A549 treated with GW870086 at 1 μM for 4 hours (cell line): ENCODE measurements at places on chromosomes 13 and 19. TPM values are rescaled to one million over a fixed set of nuclear protein-coding genes. Genes with fewer than 3 reads are reported as not detected.

DCT gene
- total RNA-seq, result not detected in 5 replicates

PTBP1 gene
- 206 to 217 TPM (median 211 TPM) in 5 replicates for total RNA-seq

CLEC4M gene
- total RNA-seq, result not detected in 5 replicates

CEACAM5 gene
- total RNA-seq, result 1.6 to 2.1 TPM (median 1.7 TPM) in 5 replicates

DNAJC15 gene
- total RNA-seq, result 0.05 to 0.16 TPM (median 0.05 TPM) in 5 replicates

USPL1 gene
- total RNA-seq, result 11.0 to 17.3 TPM (median 16.3 TPM) in 5 replicates

RDH8 gene
- 0.14 to 0.31 TPM (median 0.28 TPM) in 4 of 5 replicates, not detected in the other for total RNA-seq

CASP14 gene
- total RNA-seq, result not detected in 5 replicates

PDX1 gene
- 0.05 to 0.22 TPM (median 0.07 TPM) in 4 of 5 replicates, not detected in the other for total RNA-seq

NPAS1 gene
- total RNA-seq, result 5.0 to 8.2 TPM (median 7.0 TPM) in 5 replicates

PGLYRP1 gene
- not detected in 5 replicates for total RNA-seq

SGCG gene
- 0.08 TPM in 1 of 5 replicates, not detected in the others for total RNA-seq

ZNF66 gene
- total RNA-seq, result not detected in 5 replicates

TNFSF13B gene
- total RNA-seq, result 0.15 TPM in 1 of 5 replicates, not detected in the others

TUBA3C gene
- not detected in 5 replicates for total RNA-seq

ENOX1 gene
- total RNA-seq, result 1.6 to 2.1 TPM (median 1.8 TPM) in 5 replicates

ZC3H4 gene
- 19.7 to 23.0 TPM (median 20.4 TPM) in 5 replicates for total RNA-seq

MOB3A gene
- total RNA-seq, result 13.2 to 15.9 TPM (median 14.2 TPM) in 5 replicates
